ENCODE measurements at places on chromosomes 4 and X.

GRCh38 chr4:156870131-156870530 is 101.5 kb downstream of the PDGFC start:
- no peak for DNase-seq

GRCh38 chr4:11116940-11117339 is 311.8 kb downstream of the HS3ST1 start:
- no peak for DNase-seq

DNA sequence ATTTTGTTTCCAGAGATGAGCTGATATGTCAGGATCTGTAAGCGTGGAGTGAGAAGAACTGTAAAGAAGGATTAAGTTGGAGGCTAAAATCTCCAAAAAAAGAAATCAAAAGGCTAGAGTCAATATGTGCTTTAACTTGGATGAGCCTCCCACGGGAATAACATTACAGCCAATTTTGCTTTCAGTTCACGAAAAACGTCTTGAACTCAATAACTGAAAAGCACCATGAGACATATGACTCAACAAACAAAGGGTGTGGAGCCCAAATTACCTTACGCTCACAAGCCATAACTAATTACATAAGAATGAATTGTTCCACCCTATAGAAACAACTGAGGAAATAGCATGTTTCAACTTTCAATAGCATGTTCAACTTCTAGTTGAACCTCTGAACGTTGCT is 22.3 kb downstream of the TMPRSS11D start:
- peak; percentile 6 for DNase-seq

DNA sequence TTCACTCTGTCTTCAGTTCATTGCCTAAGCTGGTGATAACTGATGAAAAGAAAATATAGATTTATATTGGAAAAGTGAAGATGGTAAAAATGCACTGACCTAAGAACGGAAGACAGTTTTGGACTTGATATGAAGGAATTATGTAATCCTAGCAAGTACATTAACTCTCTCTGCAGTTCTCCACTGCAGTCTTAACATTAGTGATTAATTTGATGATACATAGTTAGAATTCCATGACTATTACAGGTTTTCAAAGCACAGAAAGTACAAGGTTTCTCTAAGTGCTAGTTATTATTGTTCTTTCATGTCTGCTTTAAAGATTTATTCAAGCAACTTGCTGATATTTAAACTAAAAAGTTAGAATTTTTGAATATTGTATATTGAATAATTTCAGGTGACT is 1591.7 kb upstream of the ADGRL3 start:
- DNase-seq, result no peak

DNA sequence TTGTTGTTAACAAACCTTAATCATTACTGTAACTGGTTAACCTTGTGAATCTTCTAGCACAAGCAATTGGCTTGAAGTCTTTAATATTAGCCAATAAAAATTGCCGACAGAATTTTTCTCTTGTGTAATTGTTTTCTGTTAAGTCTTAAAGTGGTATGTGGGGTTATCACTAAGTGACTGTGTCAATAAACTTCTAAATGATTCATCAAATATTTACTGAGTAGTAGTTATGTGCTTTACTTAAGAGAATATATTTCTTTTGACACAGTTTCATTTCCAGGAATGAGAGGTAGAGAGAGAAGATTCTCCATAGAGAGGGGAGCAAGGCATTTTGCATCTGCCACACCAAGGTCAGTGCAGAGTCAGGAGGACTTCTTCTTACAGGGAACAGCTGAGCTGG is 2361.6 kb upstream of the AGA start:
- no peak for DNase-seq

- DNase-seq, result no peak
Measured at GRCh38 chrX:74490247-74490646, 69.0 kb downstream of the SLC16A2 start.

- DNase-seq, result no peak
Measured at GRCh38 chr4:112206431-112206830, 25.2 kb upstream of the AP1AR start.

- no peak for DNase-seq
Measured at GRCh38 chrX:154140742-154141141, 3.3 kb upstream of the OPN1LW start.

GRCh38 chr4:168852933-168853713 is 156.9 kb downstream of the CBR4 start:
- no peak for DNase-seq

- no peak for DNase-seq
Measured at GRCh38 chr4:3044870-3045819, 29.2 kb downstream of the HTT-AS start.

GRCh38 chr4:164888096-164888715 is 11.2 kb downstream of the APELA start:
- DNase-seq, result no peak

DNA sequence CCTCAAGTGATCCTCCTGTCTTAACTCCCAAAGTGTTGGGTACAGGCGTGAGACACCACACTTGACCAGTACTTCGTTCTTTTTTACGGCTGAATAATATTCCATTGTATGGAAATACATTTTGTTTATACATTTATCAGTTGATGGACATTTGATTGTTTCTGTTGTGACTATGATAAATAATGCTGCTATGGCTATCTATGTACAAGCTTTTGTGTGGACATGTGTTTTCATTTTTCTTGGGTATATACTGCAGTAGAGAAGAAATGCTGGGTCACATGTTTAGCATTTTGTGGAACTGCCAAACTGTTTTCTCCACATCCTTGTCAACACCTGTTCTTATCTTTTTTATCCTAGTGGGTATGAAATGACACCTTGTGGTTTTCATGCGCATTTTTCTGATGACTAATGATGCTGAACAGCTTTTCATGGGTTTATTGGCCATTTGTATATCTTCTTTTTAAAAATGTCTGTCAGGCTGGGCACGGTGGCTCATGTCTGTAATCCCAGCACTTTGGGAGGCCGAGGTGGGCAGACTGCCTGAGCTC is 37.3 kb downstream of the SAT1 start:
- no peak for DNase-seq

- no peak for DNase-seq
Measured at GRCh38 chr4:172125443-172125842, 312.2 kb downstream of the GALNTL6 start.

DNA sequence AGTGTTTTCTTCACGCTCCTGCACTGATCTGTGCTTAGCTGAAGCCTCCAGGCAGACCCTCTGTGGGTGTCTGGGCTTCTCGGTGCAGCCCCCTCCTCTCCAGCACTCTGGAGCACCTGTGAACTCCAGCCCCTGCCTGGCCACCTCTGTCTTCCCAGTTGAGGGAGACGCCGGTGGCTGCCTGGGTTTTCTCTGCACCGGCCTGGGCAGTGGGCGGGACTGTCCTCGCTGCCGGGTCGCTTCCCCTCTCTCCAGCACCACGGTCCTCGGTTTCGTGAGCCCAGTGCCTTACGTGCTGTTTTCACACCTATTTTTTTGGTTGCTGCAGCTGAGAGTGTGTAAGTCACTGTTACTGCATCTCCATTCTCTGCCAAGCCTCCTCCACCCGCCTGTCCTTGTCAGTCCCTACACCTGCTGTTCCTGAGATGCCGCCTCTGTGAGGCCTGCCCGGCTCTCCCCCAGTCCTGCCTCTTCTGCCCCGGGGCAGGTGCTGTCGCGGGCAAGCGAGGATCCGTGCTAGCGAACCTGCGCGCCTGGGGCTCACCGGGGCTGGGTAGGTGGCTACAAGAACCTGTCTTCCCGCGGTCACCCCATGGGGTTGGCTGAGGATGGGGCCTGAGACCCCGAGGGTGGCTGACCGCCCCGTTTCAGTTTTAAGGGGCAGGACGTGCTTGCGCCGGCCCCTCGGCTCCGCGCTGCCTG is 2.4 kb upstream of the FGFRL1 start:
- no peak for DNase-seq

GRCh38 chr4:4613641-4614286 is 71.9 kb upstream of the STX18 start:
- no peak for DNase-seq

DNA sequence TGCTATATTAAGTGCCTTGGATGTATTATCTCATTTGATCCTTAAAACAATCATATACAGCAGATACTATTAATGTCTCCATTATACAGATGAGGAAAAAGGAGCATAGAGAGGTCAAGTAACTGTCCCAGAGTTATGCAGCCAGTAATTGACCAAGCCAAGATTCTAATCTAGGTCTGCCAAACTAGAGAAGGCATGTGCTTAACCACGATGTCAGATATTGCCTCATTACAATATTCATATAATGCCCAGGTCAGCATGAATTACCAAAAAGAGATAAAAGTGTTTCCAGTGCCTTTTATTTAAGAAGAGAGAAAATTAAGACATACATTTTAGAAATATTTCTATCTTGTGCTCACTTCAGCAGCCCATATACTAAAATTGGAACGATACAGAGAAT is 7.1 kb downstream of the ARHGEF6 start:
- no peak for DNase-seq

DNA sequence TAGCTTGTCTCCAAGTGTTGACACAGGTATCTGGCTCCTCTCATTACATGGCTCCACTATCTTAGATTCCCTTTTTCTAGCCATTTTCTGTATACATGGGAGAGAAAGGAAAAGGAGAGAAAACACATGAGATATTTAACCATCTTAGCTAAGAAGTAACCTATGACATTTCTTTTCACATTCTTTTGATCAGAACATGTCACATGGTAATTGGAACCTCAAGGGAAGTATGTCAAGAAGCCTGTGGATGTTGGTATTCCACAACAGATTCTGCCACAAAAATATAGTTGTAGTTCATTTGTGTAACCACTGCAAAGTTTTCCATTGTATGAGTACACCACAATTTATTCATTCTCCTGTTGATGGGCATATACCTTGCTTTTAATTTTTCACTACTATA is 18.7 kb upstream of the GABRB1 start:
- DNase-seq, result no peak

- DNase-seq, result peak; percentile 42
Measured at GRCh38 chrX:102720237-102721168, at the start of gene GPRASP3. TSS of gene GPRASP3 (plus strand) at chrX:102720743. CDS start at chrX:102748996, 28,253 bp downstream.

DNA sequence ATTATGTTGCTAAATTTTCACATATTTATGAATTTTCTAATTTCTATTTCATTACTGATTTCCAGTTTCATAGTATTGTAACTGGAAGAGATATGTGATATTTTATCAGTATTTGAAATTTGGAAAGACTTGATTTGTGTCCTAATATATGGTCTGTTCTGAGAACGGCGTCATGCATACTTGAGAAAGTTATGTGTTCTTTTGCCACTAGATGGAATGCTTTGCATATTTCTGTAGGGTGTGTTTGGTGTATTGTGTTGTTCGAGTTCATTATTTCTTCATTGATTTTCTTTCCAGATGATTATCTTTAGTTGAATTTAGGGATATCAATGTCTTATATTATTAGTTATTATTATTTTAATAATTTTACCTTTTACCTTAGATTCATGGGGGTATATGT is 110.6 kb upstream of the ITM2A start:
- DNase-seq, result no peak

GRCh38 chr4:152585023-152585441 is 49.1 kb upstream of the FBXW7 start:
- no peak for DNase-seq

Data from NCI-H1092 (cell line).